ENCODE measurements at places on chromosomes 6 and 20.

DNA sequence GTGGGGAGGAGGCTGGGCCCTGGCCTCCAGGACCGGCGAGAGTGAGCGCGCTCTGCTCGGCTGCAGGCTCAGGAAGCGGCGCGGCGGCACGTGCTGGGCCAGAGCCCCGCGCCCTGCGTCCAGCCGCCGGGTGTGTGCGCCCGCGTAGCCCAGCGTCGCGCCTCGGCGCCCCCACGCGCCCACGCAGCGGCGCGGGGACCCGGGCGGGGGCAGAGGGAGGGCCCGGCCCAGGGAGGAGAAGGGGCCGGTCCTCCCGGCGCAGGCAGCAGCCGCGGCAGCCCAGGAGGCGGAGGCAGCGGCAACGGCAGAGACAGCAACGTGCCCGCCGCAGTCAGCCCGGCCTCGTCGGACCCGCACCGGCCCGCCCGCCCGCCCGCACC is at the start of gene EYA2:
TSS of gene EYA2 (plus strand) at position 265 of the 380 bp plus-strand sequence. CDS start 95,168 bp downstream, outside the sequence.
- no peak for DNase-seq

- no peak for DNase-seq
Measured at GRCh38 chr20:61271312-61272231, 19.5 kb downstream of the CDH4 start.

DNA sequence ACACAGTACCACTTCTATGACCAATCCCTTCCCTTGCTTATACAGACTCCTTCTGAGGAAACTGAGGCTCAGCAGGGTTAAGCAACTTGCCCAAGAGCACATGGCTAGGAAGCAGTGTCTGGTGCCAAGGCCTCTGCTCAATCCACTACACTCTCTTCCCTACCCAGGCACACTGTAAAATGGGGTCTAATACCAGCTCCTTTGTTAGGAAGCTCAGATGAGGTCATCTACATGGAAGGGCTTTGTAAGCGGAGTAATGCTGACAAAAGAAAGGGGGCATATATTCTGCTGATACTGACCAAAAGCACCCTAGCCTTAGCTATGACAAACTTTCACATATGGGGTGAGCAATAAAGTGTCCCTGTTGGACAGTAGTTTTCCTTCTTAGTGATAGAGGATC is 9.1 kb downstream of the TRIM26 start:
- no peak for DNase-seq

- no peak for DNase-seq
Measured at GRCh38 chr20:47720636-47721427, 64.4 kb downstream of the SULF2 start.

GRCh38 chr6:74447013-74447412 is 751.0 kb downstream of the CD109 start:
- no peak for DNase-seq

- DNase-seq: no peak
Measured at GRCh38 chr6:137861550-137862337, 5.3 kb upstream of the TNFAIP3 start.

DNA sequence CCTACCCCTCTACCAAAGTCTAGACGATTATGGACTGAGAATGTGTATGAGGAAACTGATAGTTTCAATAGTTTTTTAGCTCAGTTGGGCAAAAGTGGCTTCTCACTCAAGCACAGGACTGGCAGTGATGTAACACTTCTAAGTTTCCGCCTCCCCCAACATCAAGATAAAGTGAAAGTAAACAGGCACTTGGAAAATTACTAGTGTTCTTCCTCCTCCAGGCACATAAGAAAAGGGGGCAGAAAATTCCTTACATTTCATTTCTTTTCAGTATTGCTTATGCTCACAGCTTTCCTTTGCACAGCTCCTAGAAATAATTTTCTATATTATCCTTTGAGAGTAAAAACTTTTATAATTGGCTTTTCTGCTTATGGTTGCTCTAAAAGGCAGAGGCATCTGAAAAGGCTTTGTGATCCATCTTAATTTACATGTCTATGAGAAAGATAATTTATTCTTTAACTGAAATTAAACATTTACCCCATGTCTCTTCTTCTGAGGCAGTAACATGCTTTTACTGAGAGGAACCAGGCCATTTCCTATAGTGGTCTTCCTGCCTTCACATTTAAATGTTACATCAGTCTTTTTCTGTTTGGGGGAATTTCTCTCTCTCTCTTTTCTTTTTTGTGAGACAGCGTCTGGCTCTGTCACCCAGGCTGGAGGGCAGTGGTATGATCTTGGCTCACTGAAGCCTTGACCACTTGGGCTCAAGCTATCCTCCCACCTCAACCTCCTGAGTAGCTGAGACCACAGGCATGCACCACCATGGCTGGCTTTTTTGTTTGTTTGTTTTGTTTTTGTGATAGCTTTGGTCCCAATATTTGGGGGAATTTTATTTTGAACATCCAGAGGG is 65.0 kb upstream of the EEF1A1 start:
- peak; percentile 7 for DNase-seq

DNA sequence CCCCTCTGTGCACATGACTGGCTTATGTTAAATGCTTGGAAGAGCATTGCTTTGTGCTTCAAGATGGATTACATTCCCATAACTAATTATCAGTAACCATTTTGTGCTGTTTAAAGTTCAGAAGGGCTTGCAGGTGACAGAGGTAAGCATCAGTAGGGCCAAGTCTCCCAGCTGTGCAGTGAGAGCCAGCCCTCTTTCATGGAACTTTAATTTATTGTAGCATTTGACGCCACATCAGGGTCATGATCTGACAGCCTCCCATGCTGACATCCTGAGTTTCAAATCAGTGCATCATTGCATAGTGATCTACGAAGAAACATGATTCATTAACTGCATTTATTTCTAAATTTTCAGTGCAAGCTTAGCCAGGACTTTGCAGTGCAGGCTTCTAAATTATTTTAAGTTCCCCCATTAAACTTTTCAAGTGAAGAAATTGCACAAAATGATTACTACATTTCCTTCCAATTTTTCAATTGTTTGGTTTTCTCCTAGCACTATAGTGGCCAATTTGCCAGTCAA is 380.9 kb downstream of the UTRN start:
- no peak for DNase-seq

Data from effector CD8-positive, alpha-beta T cell (primary cell).